ENCODE measurements at places on chromosomes 12 and 14. TPM values are rescaled to one million over a fixed set of nuclear protein-coding genes. Genes with fewer than 3 reads are reported as not detected.

DNA sequence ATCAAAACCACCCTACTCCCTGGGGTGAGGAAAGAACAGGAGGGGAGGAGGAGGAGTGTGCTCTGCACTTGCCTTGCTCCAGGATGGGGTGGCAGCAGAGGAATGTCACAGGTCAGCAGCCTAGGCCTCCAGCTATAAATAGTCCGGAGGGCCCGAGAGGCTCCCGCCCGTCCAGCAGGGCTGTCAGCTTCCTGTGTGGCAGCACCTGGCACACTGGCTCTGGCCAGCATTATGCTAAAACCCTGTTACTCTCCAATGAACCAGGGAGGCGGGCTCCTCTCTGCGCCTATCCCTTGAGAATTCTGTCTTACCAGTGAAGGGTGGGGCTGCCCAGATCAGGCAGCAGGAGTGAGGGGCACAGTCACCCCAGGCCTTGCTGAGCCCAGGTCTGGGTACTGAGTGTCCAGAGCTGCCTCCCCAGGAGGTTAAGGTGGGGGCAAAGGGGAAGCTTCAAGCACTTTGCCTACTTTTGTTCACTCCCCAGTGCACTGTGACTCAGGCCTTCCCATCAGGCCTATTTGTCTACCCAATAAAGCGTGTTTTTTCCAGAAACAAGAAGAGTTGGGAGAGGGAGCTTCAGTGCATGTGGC lies 1.2 kb upstream of the COX14 start:
- no peaks in the 10 kb centered on the region for H3K27me3 ChIP-seq
- peaks cover 3% of the 10 kb centered on the region for H3K36me3 ChIP-seq
- H3K4me3 ChIP-seq = peak overlapping the region; percentile 26
- H3K4me1 ChIP-seq = peaks cover 33% of the 10 kb centered on the region
- DNase-seq = no peak
- H3K27ac ChIP-seq = peak overlapping the region; percentile 94

OTOGL gene
- not detected for total RNA-seq

DNA sequence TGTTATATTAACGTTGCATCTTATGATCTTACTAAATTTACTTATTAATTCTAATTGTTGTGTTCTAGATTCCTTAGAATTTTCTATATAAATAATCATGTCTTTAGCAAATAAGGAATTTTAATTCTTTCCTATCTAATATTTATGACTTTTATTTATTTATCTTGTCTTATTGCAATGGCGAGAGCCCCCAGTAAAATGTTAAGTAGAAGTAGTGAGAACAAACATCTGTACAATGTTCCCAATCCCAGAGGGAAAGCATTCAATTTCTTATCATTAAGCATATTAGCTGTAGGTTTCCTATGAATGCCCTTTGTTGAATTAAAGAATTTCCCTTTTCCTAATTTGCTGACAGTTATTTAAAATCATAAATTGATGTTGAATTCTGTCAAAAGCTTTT lies 203.7 kb upstream of the OTX2 start:
- DNase-seq = no peak
- H3K4me1 ChIP-seq = no peaks in the 10 kb centered on the region
- H3K27me3 ChIP-seq = no peaks in the 10 kb centered on the region

GRCh38 chr12:23063206-23063605 lies 438.2 kb downstream of the ETNK1 start:
- no peak overlapping the region for H3K4me3 ChIP-seq
- no peaks in the 10 kb centered on the region for H3K27me3 ChIP-seq
- H3K36me3 ChIP-seq = no peaks in the 10 kb centered on the region

DNA sequence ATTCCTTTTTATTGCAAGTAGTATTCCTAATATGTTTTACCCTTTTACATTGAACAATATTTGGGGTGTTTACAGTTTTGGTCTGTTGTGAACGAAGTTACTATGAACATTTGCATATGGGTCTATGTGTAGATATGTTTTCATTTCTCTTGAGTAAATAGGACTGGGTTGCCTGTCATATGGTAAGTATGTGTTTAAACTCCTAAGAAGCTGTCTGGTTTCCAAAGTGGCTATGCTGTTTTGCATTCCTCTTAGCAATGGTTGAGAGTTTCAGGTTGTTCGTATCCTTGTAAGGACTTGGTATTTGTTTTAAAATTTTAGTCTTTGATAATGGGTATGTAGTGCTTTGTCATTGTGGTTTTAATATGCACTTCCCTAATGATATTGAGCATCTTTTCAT lies 6.3 kb downstream of the METAP2 start:
- no peaks in the 10 kb centered on the region for H3K27me3 ChIP-seq
- DNase-seq = no peak
- peaks cover 37% of the 10 kb centered on the region for H3K4me1 ChIP-seq
- peak overlapping the region; percentile 14 for H3K4me3 ChIP-seq
- H3K36me3 ChIP-seq = peaks cover 43% of the 10 kb centered on the region

NYNRIN gene
- total RNA-seq = 0.22 TPM

RNASE3 gene
- total RNA-seq = not detected

GRCh38 chr12:108839018-108839889 lies 18.1 kb downstream of the SSH1 start:
- no peak for DNase-seq
- no peaks in the 10 kb centered on the region for H3K27me3 ChIP-seq
- peaks cover 29% of the 10 kb centered on the region for H3K4me1 ChIP-seq
- peak overlapping the region; percentile 45 for H3K4me3 ChIP-seq
- peak overlapping the region; percentile 77 for H3K27ac ChIP-seq

DNA sequence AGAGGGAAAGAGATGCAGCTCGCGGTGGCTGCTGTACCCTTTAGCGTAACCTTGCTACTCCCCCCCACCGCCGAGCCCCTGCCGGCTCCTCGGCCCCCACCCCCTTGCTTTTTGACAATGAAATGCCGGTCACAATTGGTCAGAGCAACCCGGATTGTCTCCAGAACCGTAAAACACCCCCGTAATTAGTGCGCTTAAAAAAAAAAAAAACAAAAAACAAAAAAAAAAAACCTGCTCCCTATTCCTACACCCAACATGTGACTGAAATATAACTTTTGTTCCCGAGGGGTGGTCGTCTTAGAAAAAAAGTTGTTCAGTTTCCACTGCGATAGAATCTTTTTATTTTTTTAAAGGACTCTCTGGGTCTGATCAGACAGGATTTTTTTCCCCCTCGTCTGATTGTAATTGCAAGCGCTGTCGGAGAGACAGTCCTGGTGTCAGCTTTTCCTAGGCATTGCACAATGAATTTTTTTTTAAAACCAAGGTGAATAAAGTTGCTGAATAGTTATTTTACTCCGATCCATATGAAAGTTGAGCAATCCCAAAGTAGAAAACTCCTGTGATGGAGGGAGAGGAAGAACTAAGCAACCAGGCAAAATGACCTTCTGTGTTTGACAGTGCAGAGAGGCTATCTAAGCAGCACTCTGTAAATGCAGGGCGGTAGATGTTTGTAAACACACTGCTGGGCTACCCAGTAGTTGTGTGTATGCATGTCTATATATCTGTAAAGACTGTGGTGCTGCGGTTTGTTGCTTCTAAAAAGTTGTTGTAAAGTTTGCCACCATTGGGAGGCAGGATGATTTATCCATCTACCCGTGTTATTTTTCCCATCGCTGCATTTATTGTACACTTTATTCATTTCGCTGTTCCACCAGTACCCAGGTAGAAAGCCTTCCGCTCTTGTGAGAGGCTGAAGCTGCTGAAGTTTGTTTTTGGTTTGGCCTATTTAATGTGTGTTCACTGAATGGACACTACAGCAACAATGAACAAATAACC lies 1.1 kb downstream of the ETV6 start:
- peaks cover 46% of the 10 kb centered on the region for H3K4me1 ChIP-seq
- DNase-seq = peak; percentile 19
- H3K27ac ChIP-seq = peak overlapping the region; percentile 63
- no peaks in the 10 kb centered on the region for H3K36me3 ChIP-seq
- peak overlapping the region; percentile 89 for H3K4me3 ChIP-seq

EPYC gene
- not detected for total RNA-seq

PDE3A gene
- total RNA-seq = 0.30 TPM

DTX1 gene
- 7.8 TPM for total RNA-seq

GRCh38 chr12:47222520-47223030 lies 142.8 kb upstream of the AMIGO2 start:
- no peaks in the 10 kb centered on the region for H3K27me3 ChIP-seq
- H3K36me3 ChIP-seq = peaks cover 48% of the 10 kb centered on the region
- H3K4me1 ChIP-seq = peaks cover 87% of the 10 kb centered on the region
- DNase-seq = no peak
- peak overlapping the region; percentile 75 for H3K27ac ChIP-seq
- H3K4me3 ChIP-seq = peak overlapping the region; percentile 81

OR4E2 gene
- total RNA-seq = not detected

All from CD4-positive, CD25-positive, alpha-beta regulatory T cell (primary cell).